ENCODE measurements at places on chromosomes 16 and 17.

DNA sequence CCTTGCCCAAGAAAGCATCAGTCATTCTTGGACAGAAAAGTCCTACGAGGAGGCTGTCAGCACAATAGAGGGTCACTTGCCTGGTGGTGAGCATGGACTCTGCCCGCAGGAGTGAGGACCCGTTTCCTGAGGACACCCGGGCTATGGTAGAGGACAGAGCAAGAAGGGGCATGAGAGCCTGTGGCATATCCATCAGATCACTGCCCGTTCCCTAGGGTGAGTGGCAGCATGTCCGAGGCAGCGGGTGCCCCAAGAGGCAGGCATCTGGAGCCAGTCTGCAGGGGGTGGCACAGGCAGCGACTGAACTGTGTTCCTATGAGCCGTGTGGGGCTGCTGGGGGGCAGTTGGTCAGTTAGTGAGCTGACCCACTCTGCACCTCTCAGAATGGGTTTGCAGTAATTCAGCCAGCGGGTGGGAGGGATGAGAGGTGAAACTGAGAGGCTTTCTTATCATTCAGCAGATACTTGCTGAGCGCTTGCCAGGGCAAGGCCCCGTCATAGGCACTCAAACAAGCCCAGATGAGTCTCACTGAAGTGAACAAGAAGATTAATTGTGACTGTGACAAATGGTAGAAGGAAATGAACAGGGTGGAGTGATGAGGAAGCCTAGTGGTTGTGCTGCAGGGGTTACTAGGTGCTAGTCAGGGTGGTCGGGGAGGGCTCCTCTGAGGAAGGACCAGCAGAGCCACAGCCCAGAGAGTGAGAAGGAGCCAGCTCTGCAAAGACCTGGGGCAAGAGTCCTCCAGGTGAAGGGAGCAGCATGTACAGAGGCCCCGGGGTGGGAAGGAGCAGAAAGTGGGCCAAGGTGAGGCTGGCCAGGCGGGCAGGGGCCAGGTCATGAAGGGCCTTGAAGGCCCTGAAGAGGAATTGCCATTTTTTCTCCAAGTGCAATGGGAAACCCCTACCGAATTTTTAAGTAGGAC, 87.9 kb downstream of the CLEC16A start:
- DNase-seq = no peak

DNA sequence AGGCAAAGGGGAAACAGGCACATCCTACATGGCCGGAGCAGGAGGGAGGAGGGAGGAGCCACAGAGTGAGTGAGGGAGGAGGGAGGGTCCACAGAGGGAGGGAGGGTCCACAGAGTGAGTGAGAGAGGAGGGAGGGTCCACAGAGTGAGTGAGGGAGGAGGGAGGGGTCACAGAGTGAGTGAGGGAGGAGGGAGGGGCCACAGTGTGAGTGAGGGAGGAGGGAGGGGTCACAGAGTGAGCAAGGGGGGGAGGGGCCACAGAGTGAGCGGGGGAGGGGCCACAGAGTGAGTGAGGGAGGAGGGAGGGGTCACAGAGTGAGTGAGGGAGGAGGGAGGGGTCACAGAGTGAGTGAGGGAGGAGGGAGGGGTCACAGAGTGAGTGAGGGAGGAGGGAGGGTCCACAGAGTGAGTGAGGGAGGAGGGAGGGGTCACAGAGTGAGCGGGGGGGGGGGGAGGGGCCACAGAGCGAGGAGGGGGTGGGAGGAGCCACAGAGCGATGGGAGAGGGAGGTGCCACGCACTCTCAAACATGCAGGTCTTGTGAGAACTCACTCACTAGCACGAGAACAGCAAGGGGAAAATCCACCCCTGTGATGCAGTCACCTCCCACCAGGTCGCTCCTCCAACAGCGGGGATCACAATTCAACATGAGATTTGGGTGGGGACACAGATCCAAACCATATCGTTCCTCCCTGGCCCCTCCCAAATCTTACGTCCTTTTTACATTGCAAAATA, 24.3 kb upstream of the CDH15 start:
- no peak for DNase-seq

DNA sequence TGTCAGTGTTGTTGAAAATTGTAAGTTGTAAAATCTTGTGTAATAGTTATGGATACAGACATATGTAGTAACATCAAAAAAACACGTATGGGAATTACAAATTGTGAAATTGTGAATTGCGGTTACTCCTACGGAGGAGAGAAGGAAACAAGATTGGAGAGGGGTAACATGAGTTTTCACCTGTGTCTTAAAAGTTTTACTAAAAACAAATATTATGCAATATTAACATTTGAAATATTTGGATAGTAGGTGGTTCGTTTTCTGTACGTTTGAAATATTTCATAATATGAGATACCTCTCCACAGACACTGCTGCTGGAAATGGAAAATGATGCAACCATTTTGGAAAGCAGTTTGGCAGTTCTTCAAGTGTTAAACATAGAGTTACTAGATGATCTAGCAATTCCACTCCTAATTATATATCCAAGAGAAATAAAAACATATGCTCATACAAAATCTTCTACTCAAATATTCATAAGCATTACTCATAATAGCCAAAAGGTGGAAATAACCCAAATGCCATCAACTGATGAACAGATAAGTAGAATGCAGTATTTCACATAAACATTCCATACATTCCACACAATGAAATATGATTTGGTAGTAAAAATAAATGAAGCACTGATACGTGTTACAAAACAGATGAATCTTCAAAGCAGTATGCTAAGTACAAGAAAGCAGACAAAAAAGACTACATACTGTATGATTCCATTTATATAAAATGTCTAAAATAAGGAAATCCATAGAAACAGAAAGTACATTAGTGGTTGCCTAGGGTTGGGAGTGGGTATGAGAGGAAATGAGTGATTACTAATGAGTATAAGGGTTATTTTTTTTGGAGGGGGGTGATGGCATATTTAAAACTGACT, 40.7 kb upstream of the ABCA10 start:
- DNase-seq = no peak

- DNase-seq = no peak
These were observed 13.3 kb upstream of the SPOP start for GRCh38 chr17:49691086-49691676.

DNA sequence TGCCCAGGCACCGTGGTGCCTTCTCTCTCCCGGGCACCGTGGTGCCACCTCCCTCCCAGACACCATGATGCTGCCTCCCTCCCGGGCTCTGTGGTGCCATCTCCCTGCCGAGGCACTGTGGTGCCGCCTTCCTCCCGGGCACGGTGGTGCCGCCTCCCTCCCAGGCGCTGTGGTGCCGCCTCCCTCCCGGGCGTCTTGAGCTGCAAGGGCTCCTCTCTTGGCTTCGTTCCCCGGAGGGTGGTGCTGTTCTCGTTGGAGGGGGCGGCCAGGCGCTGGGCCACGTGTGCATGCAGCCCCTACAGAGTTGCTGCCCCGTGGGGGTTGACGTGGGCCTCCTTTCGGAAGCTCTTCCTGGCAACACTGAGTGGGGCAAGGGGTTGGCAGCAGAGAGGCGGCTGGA, 8.2 kb downstream of the CENPX start:
- DNase-seq = no peak

GRCh38 chr16:84495506-84495905, 9.0 kb downstream of the MEAK7 start:
- DNase-seq = no peak

GRCh38 chr16:70610273-70611223, 35.8 kb upstream of the IL34 start:
- no peak for DNase-seq

DNA sequence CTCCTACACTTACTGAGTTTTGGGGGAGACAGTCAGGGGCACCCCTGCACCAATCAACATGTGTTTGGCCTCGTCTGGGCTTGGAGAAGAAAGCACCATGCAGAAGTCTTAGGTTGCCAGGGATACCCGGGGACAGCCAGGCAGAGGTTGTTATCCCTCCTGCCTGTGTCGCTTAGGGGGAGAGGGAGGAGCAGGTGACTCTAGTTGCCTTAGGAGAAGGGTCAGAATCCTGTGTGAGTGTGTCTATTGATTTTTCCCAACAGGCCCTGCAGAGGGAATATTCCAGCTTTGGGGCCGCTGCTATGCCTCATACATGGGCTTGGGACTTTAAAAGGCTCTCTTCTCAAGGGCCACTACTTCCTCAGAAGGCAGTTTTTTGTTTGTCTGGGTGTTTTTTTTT, 89.1 kb downstream of the RGS9 start:
- no peak for DNase-seq

DNA sequence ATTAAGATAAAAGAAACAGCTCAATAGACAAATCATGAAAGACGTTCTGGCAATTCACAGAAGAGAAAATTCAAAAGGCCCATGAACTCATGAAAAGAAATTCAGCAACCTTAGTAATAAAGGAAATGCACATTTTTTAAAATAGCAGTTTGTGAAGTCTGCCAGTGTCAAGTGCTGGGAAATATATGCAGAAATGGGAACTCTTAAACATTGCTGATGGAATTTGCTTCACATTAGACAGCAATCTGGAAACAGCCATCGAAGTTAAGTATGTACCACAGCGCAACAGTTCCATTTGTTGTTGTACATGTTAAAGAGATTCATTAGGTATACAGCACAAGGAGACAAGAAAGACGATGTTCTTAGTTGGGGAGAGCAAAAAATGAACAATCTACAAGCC, 319.4 kb upstream of the SALL1 start:
- no peak for DNase-seq

DNA sequence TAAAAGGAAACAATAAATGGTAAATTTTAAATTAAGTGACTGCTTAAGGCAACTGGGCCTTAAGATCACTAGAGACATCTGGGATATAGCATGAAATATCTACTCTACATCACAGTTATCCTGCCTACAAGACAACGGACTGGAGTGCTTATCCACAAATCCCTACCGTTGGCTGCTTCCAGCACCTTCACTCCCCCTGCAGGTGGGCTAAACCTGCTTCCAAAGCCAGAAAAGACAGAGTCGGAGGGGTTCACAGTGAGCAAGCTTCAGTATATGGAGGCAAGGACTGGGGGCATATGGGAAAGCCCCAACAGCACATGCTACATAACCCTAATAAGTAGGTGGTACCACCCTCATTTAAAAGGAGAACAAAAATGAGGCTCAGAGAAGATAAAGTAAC, 45.3 kb downstream of the GRIN2A start:
- DNase-seq = no peak

- DNase-seq = no peak
These were observed 146.6 kb downstream of the SKAP1 start for GRCh38 chr17:48283411-48283810.

- no peak for DNase-seq
These were observed 401 bp downstream of the NXN start for GRCh38 chr17:979212-979538.

DNA sequence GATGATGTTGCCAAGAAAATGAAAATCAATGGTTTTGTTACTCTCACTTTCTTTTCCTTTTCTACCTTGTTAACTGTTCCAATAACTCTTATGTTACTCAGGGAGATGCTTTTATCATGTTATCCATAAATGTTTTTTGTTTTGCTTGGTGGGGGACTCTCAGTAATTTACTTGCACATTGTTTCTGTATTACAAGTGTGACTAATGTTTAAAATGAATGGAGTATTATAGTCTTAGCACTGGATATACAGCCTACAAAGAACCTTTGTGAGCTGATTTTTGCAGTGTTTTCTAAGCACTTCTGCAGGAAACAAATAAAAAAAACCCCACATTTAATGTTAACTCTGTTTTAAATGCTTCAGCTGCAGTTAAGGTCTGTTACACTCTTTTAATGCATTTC, 12.1 kb downstream of the VMP1 start:
- DNase-seq = no peak

DNA sequence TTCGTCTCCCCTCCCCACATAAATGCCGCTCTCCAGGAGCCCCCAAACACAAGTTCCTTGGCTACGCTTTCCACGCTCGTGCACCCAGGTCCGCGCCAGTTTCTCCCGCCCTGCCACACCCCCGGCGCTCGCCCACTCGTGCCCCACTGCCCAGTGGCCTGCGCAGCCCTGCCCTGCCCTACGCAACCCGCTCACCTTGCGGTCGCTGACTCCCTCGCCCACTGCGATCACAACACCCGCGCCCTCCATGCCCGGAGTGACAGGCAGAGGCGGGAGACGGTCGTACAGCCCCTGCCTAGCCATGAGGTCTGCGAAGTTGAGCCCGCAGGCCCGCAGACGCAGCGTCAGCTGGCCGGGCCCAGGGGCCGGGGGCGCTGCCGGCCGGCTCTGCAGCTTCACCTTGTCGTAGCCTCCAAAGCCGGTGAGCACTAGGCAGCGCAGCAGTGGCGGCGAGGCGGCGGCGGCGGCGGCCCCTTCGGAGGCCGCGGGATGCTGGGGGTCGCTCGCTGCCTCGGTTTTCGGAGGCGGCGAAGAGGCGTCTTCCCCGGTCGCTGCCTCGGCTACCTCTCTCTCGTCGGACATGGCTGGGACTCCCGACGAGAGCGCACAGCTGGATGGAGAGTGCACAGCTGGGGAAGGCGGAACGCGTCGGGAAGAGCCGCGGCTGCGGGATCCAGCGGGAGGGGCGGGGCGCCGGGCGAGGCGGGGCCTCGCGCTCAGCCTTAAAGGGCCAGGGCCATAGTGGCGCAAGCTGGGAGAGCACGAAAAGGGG, at the start of gene VAT1:
TSS of gene VAT1 (minus strand) at position 645 of the 772 bp plus-strand sequence. CDS start at position 582, 63 bp downstream.
- no peak for DNase-seq

- no peak for DNase-seq
These were observed 250.0 kb downstream of the ABCC12 start for GRCh38 chr16:47905771-47906170.
